ENCODE measurements at places on chromosomes 3 and 15. TPM values are rescaled to one million over a fixed set of nuclear protein-coding genes. Genes with fewer than 3 reads are reported as not detected.

DNA sequence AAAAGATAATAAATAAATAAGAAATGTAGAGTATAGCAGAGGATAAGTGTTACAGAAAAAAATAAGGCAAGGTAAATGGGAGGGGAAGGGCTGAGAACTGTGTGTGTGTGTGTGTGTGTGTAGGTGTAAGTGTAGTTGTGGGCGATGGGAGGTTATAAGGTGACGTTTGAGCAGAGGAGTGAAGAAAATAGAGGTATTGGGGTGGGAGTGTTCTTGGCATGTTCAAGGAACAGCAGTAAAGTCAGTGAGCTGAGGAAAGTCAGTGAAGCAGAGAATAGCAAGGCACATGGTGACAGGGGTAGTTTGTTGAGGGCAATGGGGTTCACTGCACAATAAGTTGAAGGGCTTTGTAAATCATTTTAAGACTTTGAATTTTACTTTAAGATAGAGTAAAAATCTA, 30.9 kb upstream of the ZNF148 start:
- H3K27ac ChIP-seq, result no peak overlapping the region
- H3K4me1 ChIP-seq, result no peaks in the 10 kb centered on the region
- DNase-seq, result no peak
- no peaks in the 10 kb centered on the region for H3K27me3 ChIP-seq
- no peak overlapping the region for H3K4me3 ChIP-seq
- no peaks in the 10 kb centered on the region for H3K36me3 ChIP-seq

- DNase-seq, result no peak
- no peaks in the 10 kb centered on the region for H3K27me3 ChIP-seq
- no peaks in the 10 kb centered on the region for H3K36me3 ChIP-seq
- H3K4me1 ChIP-seq, result no peaks in the 10 kb centered on the region
- H3K27ac ChIP-seq, result no peak overlapping the region
Observed at GRCh38 chr15:45346381-45346780, 32.0 kb downstream of the GATM start.

DNA sequence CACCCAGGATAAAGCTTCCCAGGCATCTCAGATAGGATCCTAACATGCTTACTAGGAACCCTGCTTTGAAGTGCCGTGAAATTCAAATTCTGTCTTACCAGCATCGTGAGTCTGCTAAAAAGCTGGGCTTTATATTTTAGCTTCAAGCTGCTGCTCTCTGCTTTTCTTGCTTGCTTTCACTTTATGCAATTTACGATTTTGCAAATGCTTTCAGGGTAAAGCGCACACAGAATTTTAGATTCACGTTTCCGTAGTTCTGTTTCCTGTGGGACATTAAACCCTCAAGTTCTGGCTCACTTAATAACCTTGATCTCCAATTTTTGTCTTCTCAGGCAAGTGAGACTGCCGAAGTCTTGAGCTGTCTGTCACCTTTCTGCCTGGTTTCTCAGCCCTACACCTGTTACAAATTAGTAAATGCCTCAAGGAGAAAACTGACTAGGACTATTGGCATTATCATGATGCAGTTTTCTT, 170.5 kb upstream of the TGFBR2 start:
- H3K36me3 ChIP-seq, result no peaks in the 10 kb centered on the region
- H3K4me1 ChIP-seq, result peaks cover 53% of the 10 kb centered on the region
- no peak for DNase-seq
- H3K27me3 ChIP-seq, result no peaks in the 10 kb centered on the region
- H3K4me3 ChIP-seq, result no peak overlapping the region

GRCh38 chr15:77582763-77583162, 49.9 kb downstream of the LINGO1 start:
- DNase-seq, result no peak
- no peak overlapping the region for H3K27ac ChIP-seq
- H3K4me3 ChIP-seq, result no peak overlapping the region
- no peaks in the 10 kb centered on the region for H3K27me3 ChIP-seq
- no peaks in the 10 kb centered on the region for H3K36me3 ChIP-seq

MST1 gene
- 1.7 TPM for total RNA-seq
